Parietal lobe (tissue), 2 donors: ENCODE measurements at places on chromosomes 3 and 15. TPM values are rescaled to one million over a fixed set of nuclear protein-coding genes. Genes with fewer than 3 reads are reported as not detected.

ITIH1 gene
- not detected for total RNA-seq

CX3CR1 gene
- 11.6 TPM for total RNA-seq

GOLGA8T gene
- total RNA-seq = 0.31 TPM

IL5RA gene
- total RNA-seq = 1.3 TPM

FHIT gene
- 4.7 TPM for total RNA-seq

AZI2 gene
- total RNA-seq = 83.3 TPM

SPG21 gene
- 52.9 TPM for total RNA-seq

PLA1A gene
- 0.31 TPM for total RNA-seq

IRAK2 gene
- 2.5 TPM for total RNA-seq

GNB4 gene
- 111 TPM for total RNA-seq

PIERCE2 gene
- 3.1 TPM for total RNA-seq

GOLGA6L4 gene
- total RNA-seq = 9.4 TPM

EIF5A2 gene
- 5.9 TPM for total RNA-seq

PRR20G gene
- total RNA-seq = not detected

GOLGA8J gene
- total RNA-seq = not detected

KLHL40 gene
- total RNA-seq = not detected

RAP2B gene
- total RNA-seq = 31.0 TPM

STAC gene
- 14.7 TPM for total RNA-seq

GTF2A2 gene
- total RNA-seq = 22.2 TPM

HESX1 gene
- not detected for total RNA-seq

ADPGK gene
- total RNA-seq = 53.5 TPM

PLIN1 gene
- total RNA-seq = 0.31 TPM

FSIP1 gene
- 13.8 TPM for total RNA-seq

SPRED1 gene
- total RNA-seq = 67.3 TPM

PFN2 gene
- 434 TPM for total RNA-seq

LINGO1 gene
- total RNA-seq = 67.9 TPM

GABRR3 gene
- not detected for total RNA-seq

CNTN4 gene
- total RNA-seq = 102 TPM

HGD gene
- total RNA-seq = 0.63 TPM

CCR9 gene
- total RNA-seq = not detected

PDZRN3 gene
- total RNA-seq = 96.4 TPM

NOX5 gene
- 0.63 TPM for total RNA-seq
